ENCODE measurements at places on chromosomes 5 and 9.

GRCh38 chr5:60578315-60578714 is 121.7 kb downstream of the DEPDC1B start:
- DNase-seq, result no peak

GRCh38 chr5:66009277-66009676 is 82.9 kb downstream of the ERBIN start:
- DNase-seq, result no peak

GRCh38 chr9:111456529-111456928 is 27.7 kb downstream of the ECPAS start:
- DNase-seq, result no peak

- DNase-seq, result no peak
Observed at GRCh38 chr9:134461426-134461982, 135.2 kb downstream of the RXRA start.

DNA sequence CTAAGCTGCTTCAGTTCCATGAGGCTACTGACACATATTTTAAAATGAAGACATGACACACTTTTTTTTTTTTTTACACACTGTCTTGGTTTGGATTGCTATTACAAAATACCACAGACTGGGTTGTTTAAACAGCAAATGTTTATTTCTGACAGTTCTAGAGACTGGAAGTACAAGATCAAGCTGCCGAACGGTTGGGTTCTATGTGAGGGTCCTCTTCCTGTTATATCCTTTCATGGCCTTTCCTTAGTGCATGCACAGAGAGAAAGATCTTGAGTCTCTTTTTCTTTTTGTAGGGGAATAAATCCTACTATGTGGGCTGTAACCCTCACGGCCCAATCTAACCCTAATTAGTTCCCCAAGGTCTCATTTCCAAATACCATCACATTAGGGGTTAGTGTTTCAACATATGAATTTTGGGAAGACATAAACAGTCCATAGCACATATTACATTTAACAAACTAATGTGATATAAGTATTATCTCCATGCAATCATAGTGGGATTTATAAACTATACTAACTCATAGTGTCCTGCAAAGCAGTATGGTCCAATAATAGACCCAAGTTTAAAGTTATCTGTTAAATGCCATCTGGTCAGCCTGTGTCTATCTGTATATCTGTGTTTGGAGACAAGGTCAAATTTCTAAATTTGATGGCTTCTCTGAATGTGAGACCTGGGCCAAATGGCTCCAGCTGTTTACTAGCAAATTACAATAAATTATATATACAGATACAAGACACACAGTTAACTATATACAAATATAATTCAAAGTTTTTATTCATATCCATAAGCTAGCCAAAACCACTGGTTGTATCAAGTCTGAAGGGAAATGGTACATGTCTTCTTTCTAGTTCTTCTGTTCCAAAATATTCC is 90.3 kb upstream of the NREP start:
- no peak for DNase-seq

DNA sequence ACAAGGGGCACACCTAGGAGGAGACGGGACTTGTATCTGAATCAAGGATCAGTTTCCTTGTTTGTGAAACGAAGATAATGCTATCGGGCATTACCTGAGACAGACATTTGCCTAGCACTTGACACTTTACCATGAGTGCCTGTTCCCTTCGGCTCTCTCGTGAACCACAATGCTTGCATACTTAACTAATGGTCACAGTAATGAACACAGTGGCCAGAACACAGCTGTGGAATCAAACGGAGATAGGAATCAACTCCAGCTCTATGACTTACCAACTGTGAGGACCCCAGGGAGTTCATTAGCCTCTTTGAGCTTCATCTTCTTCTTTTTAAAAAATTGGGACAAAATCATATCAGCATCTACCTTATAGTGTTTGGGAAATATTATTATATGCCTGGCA is 207.8 kb downstream of the DRD1 start:
- DNase-seq, result no peak
